WTC11 (cell line): ENCODE measurements at places on chromosomes 13 and 19. TPM values are rescaled to one million over a fixed set of nuclear protein-coding genes. Genes with fewer than 3 reads are reported as not detected.
A peak's percentile ranks its signal among the peaks of the same experiment; 100 is the strongest.

DNA sequence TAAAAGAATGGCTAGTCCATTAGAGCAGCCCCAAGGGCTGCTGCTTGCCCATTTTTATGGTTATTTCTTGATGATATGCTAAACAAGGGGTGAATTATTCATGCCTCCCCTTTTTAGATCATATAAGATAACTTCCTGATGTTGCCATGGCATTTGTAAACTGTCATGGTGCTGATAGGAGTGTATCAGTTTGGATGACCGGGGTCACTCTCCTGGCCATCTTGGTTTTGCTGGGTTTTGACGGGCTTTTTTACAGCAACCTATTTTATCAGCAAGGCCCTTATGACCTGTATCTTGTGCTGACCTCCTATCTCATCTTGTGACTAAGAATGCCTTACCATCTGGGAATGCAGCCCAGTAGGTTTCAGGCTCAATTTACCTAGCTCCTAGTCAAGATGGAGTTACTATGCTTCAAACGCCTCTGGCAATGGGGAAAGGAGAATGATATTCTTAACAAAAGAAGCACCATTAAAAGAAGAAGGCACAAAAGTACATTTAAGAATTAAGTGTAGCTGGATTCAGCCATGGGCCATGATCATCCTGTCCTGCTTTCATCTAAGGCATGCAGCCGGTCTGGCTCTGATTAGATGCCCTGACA, 1156.0 kb downstream of the PCDH9 start:
- DNase-seq = no peak
- no peaks in the 10 kb centered on the region for H3K27me3 ChIP-seq
- no peaks in the 10 kb centered on the region for H3K36me3 ChIP-seq

- H3K4me1 ChIP-seq = peaks cover 92% of the 10 kb centered on the region
- peaks cover 17% of the 10 kb centered on the region for H3K36me3 ChIP-seq
- H3K27me3 ChIP-seq = no peaks in the 10 kb centered on the region
- DNase-seq = no peak
- peak overlapping the region; percentile 100 for H3K27ac ChIP-seq
These were observed 12.7 kb downstream of the FOXO1 start for GRCh38 chr13:40653527-40654318.

Gene PLPPR2
- 7.5 to 9.6 TPM (median 8.4 TPM) in 3 replicates for total RNA-seq

- peaks cover 3% of the 10 kb centered on the region for H3K36me3 ChIP-seq
- no peaks in the 10 kb centered on the region for H3K27me3 ChIP-seq
- no peaks in the 10 kb centered on the region for H3K4me1 ChIP-seq
These were observed 482.8 kb downstream of the SLITRK5 start for GRCh38 chr13:88154001-88154400.

DNA sequence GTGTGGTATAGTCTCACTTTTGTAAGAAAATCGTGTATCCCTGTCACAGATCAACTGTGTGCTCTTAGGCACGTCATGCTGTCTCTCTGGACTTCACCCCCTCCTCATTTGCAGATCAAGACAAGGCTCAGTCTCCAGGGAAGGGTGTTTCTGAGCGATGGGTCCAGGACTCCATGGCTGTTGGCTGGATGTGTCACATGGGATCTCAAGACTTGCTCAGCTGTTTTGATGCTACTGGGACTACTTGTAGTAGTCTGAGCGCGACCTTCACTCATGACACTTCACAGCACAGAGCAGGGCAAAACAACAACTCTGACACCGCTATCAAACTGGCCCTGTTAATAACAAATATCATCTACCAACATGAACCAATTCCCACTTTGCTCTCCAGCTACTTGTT, 36.2 kb downstream of the SMAD9 start:
- H3K36me3 ChIP-seq = no peaks in the 10 kb centered on the region
- H3K27me3 ChIP-seq = peaks cover 3% of the 10 kb centered on the region; the same call in 1 of the 2 replicates
- H3K27ac ChIP-seq = no peak overlapping the region; the same call in 1 of the 2 replicates
- H3K4me3 ChIP-seq = no peak overlapping the region

Gene THOP1
- 165 to 181 TPM (median 176 TPM) in 3 replicates for total RNA-seq

DNA sequence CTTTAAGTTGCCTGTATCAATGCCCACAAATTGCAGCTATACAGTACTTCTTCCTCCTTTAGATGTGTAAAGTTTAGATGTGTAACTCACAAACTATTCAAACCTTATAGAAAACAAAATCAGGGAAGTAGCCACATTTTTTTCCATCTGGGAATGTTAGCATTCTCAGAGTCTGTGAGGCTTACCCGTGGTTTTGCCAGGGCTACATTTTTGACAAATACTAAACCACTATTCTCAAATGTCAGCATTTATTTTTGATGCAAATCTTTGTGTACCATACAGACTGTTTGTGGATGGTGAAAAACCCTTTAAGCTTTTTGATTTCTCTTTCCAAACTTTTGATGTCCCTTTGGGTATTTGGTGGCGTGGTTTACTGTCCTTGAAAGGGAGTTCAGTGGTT, 216.4 kb downstream of the POSTN start:
- no peaks in the 10 kb centered on the region for H3K27me3 ChIP-seq
- no peak for DNase-seq
- H3K4me3 ChIP-seq = no peak overlapping the region
- H3K27ac ChIP-seq = no peak overlapping the region
- peaks cover 27% of the 10 kb centered on the region for H3K4me1 ChIP-seq

DNA sequence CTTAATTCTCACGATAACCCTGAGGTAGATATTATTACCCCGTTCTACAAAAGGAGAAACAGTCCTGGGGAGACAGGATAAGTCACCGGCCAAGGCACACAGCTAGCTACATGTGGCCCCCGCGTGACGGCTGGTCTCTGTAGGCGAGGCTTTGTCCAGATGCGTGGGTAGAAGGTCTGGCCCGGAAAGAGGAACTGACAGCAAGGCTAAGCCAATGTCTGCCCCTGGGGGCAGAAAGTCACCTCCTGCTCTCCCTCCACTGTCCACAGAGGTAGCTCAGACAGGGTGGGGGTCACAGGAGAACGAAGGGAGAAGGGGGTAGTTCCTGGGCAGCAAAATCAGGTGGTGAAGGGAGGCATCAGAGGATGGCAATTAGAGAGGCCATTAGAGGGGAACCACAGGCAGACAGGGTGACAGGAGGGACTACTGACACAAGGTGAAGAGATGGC, 1.8 kb downstream of the APOC4 start:
- no peak for DNase-seq
- no peaks in the 10 kb centered on the region for H3K36me3 ChIP-seq
- no peak overlapping the region; the same call in 1 of the 2 replicates for H3K27ac ChIP-seq
